Hypothalamus (tissue), 51 donors: ENCODE measurements at places on chromosomes 3 and 15.

- no peak for DNase-seq
Observed at GRCh38 chr15:36596915-36597314, 17.5 kb downstream of the CDIN1 start.

GRCh38 chr15:100683434-100683833 is 81.0 kb downstream of the ASB7 start:
- DNase-seq: no peak

DNA sequence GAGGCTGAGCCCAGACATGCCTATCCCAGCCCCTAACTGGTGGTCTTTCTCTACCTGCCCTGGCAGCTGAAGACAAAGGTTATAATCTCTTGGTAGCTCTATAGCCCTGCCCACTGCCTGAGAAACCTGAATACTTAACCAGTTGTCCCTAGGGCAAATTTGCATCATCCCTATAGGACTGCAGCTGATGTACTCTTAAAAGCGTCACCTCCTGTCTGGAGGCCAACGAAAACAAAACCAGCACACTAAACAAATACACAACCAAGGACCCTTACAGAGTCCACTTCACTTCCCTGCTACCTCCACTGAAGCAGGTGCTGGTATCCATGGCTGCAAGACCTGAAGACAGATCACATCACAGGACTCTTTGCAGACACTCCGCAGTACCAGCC is 98.0 kb downstream of the KCNAB1 start:
- no peak for DNase-seq

DNA sequence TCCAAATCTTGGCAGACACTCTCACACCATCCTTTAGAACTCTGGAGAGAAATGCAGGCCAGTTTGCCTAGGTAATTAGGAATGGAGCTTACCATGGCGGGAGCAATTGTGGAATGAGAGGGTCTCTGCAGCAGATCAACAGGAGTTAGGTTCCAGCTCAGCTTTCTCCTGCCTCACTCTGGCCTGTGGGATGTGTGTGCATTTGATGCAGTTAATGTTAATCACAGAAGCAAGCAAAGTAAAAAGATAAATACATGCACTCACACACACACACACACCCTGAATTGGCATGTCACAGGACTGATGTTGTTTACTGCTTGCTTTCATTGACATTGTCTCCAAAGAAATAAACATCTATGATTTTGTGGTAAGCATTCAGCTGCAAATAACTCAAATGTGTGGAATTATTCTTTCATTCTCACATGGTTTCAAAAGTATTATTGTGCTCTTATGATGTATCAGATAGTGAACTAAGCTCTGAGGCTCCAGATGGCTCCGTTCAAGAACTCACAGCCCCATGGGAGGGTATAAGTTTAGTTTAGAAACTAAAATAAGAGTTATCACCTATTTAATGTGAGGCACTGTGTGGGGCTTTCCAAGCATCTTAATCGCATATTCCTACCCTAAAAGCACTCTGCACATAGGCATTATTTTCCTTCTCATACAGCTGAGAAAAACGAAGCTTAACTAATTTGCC is 31.3 kb upstream of the BFSP2 start:
- no peak for DNase-seq

DNA sequence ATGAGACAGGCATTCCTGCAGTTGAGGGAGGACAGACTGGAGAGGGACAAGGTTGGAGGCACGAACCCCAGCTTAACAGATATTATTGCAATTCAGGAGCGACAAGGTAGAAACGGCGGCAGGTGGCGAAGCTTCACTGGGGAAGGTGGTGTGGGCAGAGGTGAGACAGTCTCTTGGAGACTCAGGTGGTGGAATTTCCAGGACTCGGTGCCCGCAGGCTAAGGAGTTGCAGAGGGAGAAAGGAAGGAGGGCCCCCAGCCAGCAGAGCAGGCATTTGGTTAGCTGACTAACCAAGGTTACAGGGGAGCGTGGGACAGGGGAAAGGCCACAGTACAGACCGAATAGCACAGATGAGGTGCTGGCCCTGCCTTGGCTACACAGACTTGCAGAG is 3.0 kb downstream of the FAM174B start:
- DNase-seq: no peak

DNA sequence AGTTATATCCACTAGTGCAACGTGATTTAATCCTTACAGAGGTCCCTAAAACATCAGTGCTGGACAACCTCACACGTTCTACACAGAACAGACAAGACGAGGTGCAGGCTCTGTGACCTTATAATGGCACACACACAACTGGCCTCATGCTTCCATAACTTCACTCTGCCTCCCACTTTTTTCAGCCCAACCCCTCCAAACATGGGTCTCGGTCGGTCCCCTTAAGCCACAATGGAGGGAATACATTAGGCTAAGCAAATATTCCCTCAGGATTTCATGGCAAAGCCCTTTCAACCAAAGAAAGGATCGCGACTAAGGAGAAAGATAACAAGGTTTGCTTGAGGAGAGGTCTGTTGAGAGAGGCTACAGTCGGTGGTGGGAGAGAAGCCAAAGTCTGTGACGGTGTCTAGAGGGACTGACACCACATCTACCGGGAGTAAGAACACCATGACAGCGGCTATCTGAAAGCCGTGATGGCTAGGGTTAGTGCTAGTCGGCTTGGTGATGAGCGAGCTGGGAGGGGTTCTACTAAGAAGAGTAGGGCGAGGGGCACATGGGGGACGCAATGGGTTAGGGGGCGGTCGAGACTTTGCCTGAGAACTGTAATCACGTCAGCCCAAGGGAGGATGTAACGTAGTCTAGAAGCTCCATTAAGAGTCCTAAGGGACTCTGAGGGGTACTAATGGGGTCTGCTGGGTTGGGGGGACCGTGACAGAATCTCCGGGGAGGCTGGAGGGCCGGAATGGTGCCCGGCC is 1.0 kb downstream of the MYO9A start:
- DNase-seq: no peak

GRCh38 chr15:101676921-101677329 is 24.7 kb upstream of the TM2D3 start:
- DNase-seq: no peak

DNA sequence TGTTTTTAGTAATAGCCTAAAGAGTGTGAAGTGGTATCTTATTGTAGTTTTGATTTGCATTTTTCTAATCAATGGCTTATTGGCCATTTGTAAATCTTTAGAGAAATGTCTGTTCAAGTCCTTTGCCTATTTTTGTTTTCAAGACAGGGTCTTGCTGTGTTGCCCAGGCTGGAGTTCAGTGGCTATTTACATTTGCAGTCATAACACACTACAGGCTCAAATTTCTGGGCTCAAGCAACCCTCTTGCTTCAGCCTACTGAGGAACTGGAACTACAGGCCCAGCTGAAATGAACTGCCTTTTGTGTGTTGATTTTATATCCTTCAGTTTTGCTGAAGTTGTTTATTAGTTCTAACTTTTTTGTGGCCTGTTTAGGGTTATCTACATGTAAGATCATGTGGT is 27.9 kb downstream of the BSN start:
- DNase-seq: no peak

- DNase-seq: no peak
Observed at GRCh38 chr15:80251428-80252120, 439 bp downstream of the CTXND1 start.

DNA sequence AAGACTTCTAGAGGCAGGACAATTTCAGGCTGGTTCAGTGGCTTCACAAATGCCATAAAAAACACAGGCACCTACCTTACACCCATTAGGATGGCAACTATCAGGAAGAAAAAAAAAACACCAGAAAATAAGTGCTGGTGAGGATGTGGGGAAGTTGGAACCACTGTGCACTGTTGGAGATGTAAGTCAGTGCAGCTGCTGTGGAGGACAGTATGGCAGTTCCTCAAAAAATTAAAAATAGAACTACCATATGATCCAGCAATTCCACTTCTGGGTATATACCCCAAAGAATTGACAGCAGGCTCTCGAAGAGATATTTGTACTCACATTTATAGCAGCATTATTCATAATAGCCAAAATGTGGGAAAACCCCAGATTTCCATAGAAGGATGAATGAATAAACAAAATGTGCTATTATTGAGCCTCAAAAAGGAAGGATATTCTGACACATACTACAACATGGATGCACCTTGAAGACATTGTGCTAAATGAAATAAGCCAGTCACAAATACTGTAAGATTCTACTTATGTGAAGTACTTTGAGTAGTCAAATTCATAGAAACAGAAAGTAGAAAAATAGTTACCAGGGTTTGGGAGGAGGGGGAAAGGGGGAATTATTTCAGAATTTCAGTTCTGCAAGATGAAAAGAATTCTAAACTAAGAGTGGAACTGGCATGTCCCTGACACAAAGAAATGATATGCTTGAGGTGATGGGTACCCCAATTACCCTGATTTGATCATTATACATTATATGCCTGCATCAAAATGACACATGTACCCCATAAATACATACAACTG is 40.9 kb downstream of the NR1D2 start:
- DNase-seq: no peak

DNA sequence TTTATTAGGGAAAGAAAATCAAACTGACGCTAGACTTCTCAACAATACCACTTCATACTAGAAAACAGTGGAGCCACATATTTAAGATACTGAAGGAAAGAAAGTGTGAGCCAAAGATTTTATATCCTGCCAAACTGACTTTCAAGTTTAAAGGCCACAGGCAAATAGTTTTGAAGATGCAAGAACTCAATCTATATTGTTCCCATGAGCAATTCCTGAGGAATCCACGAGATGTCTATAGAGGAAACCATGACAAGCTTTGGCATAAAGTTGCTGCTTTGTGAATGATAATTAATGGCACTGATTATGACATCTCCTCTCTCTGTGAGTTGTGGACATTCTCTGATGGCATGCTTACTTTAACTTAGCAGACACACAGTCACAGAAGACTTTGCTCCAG is 276.1 kb upstream of the GOLGA6L4 start:
- DNase-seq: no peak

- DNase-seq: peak; percentile 24
Observed at GRCh38 chr3:42012935-42013690, 51.2 kb upstream of the ULK4 start.

GRCh38 chr3:114452937-114453336 is 159.1 kb downstream of the TIGIT start:
- no peak for DNase-seq

- DNase-seq: no peak
Observed at GRCh38 chr3:153919773-153920172, 201.4 kb upstream of the ARHGEF26 start.

DNA sequence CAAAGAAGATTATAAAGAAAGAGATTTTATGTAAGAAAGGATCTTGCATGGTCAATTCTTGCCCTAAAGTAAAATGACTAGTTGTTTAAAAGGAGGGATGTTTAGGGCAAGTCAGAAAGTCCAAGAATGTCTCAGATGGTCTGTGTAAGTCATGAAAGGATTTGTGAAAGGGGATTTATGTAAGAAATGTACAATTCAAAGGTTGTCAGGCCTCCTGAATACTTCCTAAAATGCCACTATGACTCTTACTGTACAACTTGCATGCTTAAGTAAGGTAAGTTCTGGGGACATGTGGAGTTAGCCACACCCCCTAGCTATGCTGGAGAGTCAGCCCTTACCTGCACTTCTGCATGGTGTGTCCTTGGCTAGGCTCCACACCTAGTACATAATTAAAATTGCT is 328.9 kb upstream of the TGFBR2 start:
- no peak for DNase-seq

DNA sequence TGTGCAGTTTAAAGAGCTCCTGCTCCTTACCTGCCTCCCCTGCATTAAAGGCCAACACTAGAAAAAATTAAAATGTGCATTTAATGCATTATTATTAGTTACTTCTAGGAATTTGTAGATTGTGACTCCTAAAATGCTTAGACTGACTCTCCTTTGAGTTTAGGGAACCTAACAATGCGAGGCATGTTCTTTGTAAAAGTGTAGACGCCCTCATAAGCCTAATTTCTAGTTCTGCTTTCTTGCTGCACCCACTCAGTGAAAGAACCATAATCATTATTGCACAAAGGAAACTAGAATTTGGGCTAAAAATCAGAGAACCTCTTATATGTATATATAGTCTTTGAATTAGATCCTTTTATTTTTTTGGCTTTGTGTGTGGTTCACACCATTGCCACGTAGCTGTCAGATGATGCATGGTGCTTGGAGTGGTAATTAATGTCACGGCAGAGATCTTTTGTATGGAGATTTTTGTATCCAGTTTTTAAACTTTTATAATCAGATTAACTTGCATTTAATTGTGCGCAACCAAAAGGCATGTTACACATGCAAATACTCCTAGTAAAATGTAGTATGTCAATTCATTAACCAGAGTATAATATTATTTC is 710 bp downstream of the ABHD10 start:
- DNase-seq: no peak

GRCh38 chr3:18847583-18848197 is 300.6 kb upstream of the KCNH8 start:
- no peak for DNase-seq

DNA sequence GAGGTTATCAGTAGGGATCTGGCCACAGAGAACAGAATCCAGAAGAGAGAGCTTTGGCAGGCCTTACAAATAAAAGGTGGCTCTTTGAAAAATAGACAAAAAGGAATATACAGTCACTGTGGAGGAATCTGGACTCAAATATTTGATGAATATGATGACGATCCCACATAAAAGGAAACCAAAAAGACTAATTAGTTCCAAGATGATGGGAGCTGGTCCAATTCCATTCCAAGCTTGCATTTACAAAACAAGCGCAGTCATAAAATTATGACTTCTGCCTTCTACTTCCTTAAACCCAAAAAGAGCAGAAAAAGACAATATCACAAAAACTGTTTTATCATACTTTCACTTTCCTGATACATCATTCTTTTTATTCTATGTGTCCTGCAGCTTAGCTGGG is 285.8 kb downstream of the DIPK2A start:
- no peak for DNase-seq

- DNase-seq: no peak
Observed at GRCh38 chr3:67896130-67896529, 241.7 kb upstream of the SUCLG2 start.

- DNase-seq: no peak
Observed at GRCh38 chr3:20870106-20870899, 684.3 kb upstream of the SGO1 start.

- DNase-seq: no peak
Observed at GRCh38 chr3:186998937-186999368, 68.6 kb downstream of the ST6GAL1 start.

DNA sequence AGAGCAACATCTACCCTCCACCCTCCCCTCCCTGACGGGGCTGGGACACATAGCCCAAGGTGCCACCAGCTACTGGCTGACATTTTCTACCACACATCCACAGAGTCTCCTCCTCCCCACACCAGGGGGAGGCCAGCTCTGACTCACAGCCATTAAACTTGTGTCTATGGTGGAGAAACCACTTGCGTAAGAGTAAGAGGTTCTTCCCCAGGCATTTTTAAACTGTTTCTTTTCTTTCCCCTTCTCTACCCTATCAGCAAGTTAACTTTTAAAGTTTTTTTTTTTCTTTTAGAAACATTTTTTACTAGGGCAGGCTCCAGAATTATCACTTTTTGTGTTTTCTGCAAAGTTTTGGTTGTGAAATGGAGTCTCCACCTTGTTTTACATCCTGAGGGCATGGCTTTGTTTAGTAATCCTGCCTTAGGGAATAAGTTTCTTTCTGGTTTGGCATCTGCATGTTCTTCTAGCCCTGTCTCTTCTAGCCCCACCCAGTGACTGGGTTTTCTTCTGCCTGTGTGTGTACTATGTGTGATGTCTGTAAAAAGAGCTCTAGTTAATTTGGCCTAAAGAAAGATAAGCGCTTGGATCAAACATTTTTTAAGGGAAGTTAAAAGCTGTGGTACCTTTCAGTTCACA is 148.8 kb upstream of the GADL1 start:
- no peak for DNase-seq

- DNase-seq: no peak
Observed at GRCh38 chr3:154378311-154378710, 51.7 kb downstream of the GPR149 start.
